ENCODE measurements at places on chromosomes 12 and 14.

DNA sequence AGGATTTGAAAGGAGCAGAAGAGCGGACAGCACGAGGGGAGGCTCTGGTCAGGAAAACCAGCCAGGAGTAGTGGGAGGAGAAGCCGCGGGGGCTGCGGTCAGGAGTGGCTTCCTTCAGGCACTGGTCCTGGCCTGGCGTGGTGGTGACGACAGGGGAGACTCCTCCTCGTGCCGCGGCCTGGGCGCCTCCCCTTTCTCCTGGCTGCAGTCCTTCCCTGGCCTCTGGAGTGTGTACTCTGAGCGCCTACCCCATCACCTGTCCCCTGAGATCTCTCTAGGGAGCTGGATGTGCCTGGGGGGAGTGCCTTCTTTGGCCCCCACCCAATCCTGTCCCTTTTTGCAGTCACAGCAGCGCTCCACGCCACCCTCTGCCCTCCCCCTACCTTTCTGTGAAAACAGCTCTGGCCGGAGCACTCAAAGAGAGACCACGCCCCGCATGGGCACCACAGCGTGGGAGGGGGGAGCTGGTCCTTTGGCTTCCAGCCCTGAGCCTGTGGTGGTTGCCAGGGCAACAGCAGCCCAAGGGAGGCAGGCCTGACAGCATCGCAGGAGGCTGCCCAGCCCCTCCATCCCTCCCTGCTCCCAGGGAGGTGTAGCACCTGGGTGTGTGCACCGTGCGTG is 125.9 kb downstream of the CALM1 start:
- DNase-seq = no peak

- DNase-seq = no peak
Measured at GRCh38 chr12:75982979-75983660, 48.5 kb downstream of the PHLDA1 start.

GRCh38 chr14:104528496-104528895 is 51.1 kb upstream of the C14orf180 start:
- no peak for DNase-seq

DNA sequence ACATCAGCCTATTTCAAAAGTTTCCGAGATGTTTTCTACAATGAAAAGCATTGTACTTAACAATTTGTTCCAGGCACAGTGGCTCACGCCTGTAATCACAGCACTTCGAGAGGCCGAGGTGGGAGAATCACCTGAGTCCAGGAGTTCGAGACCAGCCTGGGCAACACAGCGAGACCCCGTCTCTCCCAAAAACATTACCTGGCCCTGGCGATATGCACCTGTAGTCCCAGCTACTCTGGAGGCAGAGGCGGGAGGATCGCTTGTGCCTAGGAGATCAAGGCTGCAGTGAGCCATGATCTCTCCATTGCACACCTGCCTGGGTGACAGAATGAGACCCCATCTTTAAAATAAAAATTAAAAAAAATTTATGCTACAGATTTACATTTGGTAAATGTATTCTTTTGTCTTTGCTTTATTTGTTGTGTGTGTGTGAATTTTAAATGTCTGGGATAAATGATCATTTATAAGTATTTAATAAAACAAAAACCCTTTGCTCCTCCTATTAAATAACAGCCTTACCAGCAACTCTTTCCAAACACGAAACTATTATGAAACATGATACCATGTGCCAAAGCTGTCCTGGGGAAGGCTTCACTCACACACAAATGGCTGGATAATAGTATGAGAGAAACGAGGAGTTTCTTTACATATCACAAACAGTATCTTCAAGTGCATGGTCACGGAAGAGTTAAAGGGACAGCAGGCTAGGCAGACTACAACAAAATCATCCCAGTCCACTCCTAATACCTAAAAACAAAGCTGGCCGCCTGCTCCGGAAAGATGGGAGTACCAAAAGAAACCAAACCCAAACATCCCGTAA is 1.1 kb downstream of the ATXN3 start:
- DNase-seq = no peak

- DNase-seq = no peak
Measured at GRCh38 chr12:44247588-44247987, 411.7 kb downstream of the TMEM117 start.

DNA sequence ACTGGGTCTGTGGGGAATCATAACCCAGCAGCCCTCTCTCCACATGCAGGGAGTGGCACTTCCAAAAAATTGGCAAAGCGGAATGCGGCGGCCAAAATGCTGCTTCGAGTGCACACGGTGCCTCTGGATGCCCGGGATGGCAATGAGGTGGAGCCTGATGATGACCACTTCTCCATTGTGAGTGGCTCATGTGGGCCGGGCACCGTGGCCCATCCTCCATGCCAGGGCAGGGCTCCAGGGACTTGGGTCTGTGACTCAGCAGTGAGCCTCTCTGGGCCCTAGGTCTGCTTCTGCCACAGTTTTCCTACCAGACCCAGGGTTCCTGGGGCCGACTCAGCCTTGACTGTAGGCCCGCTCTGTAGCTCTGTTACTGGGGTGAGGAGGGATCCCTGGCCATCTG is 2.2 kb downstream of the NPFF start:
- no peak for DNase-seq

DNA sequence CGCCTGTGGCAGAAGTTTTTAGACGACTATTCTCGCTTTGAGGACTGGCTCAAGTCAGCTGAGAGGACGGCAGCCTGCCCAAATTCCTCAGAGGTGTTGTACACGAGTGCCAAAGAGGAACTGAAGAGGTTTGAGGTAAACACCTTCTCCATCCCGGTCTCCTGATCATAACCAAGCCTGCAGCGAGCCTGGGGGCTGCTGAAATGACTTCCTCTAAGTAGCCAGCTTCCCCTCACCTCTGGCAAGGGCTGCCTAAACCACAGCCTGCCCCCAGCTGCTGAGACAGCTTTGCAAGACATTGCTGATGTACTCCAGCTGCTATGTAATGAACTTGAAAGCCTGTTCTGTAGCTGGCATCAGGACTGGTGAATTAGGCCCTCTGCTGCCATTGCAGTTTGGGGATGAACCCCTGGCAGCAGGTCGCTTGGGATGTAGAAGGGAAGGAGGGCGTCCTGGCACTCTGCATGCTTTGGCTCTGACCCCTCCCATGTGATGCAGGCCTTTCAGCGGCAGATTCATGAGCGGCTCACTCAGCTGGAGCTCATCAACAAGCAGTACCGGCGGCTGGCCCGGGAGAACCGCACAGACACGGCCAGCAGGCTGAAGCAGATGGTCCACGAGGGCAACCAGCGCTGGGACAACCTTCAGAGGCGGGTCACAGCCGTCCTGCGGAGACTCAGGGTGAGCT is 84.6 kb downstream of the ESR2 start:
- no peak for DNase-seq

All from activated naive CD4-positive, alpha-beta T cell (primary cell).